ENCODE measurements at places on chromosomes 6 and 20.

GRCh38 chr6:114135363-114135971 lies 164.5 kb upstream of the HDAC2 start:
- no peak for DNase-seq

- DNase-seq: no peak
Observed at GRCh38 chr20:48843057-48843806, 15.4 kb upstream of the PREX1 start.

- DNase-seq: no peak
Observed at GRCh38 chr6:147643341-147644200, 135.1 kb downstream of the SAMD5 start.

GRCh38 chr6:70289299-70289698 lies 13.6 kb downstream of the COL9A1 start:
- no peak for DNase-seq

GRCh38 chr20:22106308-22106938 lies 401.0 kb downstream of the PAX1 start:
- DNase-seq: no peak

DNA sequence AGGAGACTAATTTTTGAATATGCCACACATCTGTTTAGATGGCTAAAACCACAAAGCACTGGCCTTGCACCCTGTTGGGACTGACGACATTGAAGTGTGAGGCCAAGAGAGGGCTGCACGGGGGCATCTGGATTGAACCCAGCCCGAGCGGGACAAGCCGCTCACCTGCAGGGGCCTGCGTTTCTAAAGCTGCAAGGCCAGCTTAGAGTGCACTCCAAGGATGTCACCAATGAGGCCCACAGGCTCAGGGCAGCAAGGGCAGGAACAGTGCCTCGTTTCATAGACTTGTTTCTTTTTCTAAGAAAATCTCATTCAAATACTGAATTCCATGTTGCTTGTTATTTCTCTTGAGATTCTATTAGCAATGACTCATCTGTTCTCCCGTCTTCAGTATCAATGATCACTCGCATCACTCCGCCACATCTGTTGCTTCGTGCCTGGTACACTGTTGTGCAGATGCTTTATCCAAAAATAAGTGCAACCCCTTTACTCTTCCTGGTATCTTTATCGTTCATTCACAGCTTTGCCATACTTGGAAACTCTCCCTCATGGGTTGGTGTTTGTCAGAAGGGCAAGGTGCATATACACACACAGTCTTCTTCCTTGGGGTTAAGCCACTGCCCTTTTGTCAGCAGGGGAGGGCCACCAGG lies 120.1 kb downstream of the IRF4 start:
- no peak for DNase-seq

DNA sequence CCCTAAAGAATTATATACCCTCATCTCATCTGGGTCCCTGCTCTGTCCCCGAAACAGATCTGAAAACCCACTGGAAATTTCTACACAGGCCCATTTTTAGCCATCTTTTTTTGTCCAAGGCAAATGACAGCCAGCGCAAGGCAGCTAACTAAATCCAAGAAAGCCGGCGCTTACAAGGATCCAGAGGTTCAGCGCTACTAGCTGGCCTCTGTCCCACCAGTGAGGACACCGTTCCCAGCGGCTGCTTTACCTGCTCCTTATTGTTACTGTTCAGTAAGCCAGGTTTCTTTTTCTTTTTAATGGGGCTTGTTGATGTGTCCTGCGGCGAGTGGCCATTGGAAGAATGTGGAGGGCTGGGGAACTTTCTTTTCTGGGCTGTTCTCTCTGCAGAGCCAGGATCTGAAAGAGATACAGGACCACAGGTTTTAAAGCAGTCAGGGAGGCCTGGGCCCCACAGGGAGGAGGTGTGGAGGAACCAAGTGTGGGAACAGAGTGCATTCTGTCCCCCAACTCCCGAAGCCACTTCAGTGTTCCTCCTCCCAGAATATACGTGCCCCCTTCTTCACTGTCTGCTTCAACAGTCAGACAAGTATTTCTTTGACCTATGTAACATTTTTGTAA lies 46.6 kb downstream of the ZMYND8 start:
- no peak for DNase-seq

DNA sequence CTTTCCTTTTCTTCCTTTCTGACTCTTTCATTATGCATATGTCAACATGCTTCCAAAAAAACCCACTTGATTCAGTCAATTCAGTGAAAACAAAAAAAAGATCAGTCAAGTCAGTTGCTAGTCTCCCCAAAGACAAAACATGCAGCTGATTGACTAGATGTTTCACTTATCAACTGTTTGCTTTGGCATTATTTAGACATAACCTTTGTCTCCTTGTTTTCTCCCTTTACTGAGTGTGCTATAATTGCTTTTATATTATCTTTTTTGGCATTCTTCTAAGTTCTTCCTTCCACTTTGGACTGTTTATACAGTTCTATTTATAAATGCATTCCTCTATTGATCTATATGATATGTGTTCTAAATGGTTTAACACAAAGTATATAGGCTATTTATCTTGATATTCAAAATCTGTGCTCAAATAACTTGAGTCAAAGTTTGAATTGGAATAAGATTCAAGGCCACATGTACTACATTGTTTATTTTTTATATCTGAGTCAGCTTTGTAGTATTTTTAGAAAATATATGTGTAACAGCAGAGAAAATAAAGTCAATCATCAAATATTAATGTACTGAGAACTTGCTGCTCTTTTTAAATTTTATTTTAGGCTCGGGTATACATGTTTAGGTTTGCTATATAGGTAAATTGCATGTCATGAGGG lies 260.5 kb downstream of the CENPW start:
- DNase-seq: no peak

DNA sequence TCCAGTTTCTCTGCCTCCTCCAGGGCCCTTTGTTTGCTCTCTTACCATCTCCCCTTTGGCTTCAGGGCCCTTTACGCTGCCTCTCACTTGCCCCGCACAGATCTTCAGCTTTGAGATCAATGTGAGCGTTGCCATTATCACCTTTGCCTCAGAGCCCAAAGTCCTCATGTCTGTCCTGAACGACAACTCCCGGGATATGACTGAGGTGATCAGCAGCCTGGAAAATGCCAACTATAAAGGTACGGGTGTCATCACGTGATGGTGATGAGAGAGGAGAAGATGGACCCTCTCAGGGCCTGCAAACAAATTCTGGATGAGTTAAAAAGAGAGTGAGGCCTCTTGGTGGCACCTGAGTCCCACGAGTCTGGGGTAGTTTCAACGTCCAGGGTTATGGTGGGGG lies 8.3 kb downstream of the C2 start:
- no peak for DNase-seq

- no peak for DNase-seq
Observed at GRCh38 chr20:64160526-64161355, 3.5 kb upstream of the MYT1 start.

GRCh38 chr6:25431975-25432307 lies 152.8 kb downstream of the CARMIL1 start:
- no peak for DNase-seq

DNA sequence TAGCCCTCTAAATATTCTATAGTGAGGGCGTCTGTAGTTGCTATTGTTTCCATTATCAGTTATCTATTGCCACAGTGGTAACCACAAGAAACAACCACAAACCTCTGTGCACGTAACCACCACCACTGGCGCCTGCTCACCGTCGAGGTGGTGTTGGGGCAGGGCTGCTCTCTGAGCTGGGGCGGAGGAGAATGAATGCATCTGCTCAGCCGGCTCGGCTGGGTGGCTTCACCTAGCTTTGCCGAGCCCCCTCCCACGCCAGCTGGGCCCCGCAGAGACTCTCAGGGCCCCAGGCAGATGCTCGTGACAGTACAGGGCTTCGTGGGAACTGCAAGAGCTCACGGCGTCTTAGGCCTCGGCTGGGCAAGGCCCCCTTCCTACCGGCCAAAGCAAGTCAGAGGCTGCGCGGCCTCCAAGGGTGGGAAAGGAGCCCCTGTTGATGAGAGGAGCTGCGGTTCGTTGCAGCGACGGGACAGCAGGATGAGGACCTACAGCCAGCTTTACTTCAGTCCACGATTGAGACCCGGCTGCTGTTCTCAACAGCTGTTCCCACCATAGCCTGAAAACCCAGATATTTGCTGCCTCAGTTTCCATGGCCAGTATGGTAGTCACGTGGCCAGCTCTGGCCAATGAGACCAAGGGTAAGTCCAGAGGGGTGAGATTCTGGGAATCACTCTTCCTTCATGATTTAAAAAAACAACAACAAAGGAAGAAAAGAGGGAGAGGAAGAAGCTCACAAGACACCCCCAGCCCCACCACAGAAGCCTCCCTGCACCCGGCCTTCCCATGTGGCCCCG lies 120.2 kb upstream of the AFDN start:
- DNase-seq: no peak

DNA sequence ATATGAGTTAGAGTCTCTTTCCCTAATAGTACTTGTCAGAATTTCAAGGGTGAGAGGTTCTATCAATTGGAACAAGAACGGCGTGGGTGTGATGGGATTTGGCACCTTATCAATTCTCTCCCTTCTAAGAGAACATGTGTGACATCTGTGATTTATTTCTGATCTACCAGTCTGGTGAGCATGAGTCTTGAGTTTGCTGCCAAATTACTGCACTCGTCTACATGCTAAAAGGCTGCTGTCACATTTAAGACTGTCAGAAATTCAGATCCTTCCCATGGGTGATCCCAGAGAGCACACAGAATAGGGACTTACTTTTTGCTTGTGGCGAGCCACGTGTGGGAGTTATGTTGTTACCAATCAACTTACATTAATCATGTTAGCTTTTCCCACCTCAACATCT lies 370.2 kb upstream of the SASH1 start:
- DNase-seq: no peak

DNA sequence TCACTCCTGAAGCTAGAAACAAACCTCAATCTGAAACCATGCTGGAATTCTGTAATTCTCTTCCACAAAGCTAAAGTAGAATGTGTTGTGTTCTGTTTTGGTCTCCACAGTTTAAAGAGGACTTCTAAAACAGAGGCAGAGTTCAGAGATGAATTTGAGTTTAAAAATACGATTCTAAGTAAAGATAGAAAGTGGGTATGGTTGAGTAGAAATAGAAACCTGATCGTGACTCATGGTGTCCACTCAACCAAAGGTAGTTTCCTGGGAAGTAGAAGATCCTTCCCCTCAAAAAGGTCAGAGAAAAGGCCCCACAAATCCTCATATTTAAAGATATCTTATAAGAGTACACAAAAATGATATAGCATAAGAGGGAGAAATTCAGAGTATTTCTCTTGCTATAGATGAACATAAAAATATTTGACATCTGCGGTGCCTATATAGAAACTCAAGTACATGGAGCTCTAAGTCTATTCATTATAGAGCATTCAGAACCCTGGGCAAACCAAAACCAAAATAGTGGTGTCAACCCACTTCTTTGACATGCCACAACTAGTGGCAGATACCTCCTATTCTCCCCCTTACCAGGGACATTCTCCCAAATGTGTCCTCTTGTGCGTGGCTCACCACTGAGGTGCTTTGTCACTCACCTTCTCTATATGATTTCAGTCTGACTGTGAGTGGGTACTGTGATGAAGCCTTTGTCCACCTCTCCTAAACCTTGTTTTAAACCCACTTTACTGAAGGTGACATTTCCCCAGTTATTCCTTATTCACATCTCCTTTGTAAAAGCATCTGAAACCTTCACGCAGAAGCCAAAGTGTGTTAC lies 84.5 kb downstream of the PLCB1 start:
- DNase-seq: no peak

GRCh38 chr20:21900431-21900830 lies 195.0 kb downstream of the PAX1 start:
- DNase-seq: no peak

DNA sequence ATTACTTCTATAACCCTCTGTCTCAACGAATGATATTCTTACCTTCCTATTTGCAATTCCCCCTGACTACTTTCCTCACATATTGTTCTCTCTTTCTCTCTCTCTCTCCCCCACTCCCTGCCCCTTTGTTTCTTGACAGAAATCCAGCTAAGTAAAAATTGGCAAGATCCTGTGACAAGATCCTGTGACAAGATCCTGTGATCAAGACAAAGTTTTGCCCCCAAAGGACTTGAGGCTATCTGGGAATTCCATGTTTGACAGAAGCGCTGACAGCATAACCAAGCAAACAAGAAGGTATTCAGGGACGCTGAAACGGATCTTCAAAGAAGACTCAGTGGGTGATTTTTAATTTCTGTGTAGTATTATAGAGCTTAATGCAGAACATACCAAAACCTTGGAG lies 5.5 kb upstream of the HBS1L start:
- no peak for DNase-seq

DNA sequence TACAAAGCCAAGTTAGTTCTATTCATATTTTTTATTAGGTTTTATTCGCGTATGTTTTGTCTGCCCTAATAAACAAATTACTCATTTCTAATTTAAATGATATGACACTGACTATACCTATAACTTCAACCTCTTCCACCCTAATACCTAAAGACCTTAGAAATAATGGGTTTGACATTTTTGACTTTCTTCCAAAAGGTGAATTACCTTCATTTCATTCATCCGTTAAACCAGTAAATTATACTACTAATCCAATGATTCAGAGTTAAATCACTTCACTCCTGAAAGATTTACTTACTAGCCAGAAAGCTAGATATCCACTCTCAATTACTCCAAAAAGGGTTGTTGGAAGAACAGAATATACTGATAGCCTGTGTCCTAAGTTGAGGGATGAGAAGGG lies 5.2 kb downstream of the MRPS10 start:
- no peak for DNase-seq

GRCh38 chr6:5173810-5174209 lies 86.9 kb downstream of the LYRM4 start:
- no peak for DNase-seq

DNA sequence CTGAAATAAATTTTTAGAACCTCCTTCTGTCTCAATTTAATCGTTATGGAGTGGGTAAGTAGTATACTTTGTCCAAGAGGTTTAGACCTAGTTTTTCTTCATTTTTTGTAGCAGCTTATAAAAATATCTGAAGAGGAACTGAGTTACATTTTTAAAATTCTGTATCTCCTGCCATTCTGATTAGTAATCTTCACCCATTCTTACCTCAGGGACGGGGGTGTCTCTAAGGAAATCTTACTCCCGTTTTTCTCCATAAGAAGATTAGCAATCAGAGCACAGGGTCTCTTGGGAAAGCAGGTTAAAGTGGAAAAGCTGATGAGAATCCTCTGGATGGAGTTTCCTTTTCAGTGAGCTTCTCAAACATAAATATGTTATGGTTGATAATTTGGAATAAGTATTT lies 259.3 kb upstream of the FAM83B start:
- DNase-seq: no peak

GRCh38 chr20:61816606-61817460 lies 248.8 kb downstream of the TAF4 start:
- DNase-seq: no peak

DNA sequence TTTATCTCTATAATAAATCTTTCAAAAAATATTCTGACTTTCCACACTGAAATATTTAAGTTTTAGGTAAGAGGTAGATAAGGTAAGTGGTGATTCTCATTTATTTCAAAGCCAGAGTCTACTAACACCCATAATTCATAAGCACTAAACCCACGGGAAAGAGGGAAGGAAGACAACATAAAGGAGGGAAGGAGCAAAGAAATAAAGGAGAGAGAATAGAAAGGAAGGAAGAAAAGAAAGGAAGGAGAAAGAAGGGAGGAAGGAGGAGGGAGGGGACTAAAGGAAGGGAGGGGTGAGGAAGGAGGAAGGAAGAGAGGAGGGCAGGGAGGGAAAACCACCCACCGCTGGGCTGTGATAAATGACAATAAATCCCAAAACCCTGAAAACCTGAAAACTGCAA lies 25.2 kb downstream of the MAP3K5 start:
- DNase-seq: no peak

GRCh38 chr6:34056305-34057108 lies 89.4 kb downstream of the GRM4 start:
- no peak for DNase-seq
